Brain (organoid and tissue), 16 donors: ENCODE measurements at places on chromosomes 13 and 19.
A peak's percentile ranks its signal among the peaks of the same experiment; 100 is the strongest.

DNA sequence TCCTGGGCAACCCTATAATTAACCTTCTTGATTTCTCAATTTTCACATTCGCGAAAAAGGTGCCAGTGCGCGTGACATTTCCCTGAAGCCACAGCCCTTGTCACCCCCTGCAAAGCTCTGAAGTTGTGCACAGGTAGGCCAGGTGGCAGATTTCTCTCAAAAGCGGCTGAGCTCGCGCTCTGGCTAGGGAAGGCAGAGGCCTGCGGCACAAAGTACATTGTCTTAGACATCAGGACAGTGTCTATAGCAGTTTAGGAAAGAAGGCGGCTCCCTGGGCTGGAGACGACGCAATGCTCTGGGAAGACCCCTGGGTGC, 42.9 kb upstream of the ZNF14 start:
- DNase-seq: no peak

- peak; percentile 67 for DNase-seq
These were observed 21.8 kb downstream of the DCAF15 start for GRCh38 chr19:13974073-13974472.

- no peak for DNase-seq
These were observed 12.2 kb upstream of the HTR2A start for GRCh38 chr13:46909042-46909441.

GRCh38 chr13:65725006-65725405, 1505.1 kb downstream of the PCDH9 start:
- DNase-seq: peak; percentile 25

- DNase-seq: no peak
These were observed 186.3 kb downstream of the TDRD3 start for GRCh38 chr13:60583196-60583888.

- DNase-seq: peak; percentile 44
These were observed 43.1 kb downstream of the CEBPG start for GRCh38 chr19:33416307-33417215.

DNA sequence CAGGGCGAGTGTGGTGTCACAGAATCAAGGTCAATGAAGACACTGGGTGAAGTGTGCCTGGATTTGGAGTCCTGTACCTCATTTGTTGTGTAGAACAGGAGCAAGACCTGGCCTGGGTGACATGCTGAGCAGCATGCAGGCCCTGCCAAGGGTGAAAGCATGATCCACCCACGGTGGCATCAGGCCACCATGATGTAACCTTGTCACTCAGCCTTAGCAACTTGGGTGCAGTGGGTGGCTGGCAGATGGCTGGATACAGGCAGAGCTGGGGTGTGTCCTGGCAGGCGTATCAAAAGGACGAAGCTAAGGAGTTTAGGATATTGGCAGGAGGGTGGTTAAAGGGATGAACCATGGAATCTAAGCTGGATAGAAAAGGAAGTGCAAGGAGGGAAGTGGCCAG, 10.3 kb downstream of the THSD1 start:
- peak; percentile 26 for DNase-seq

GRCh38 chr13:103965506-103966243, 899.5 kb upstream of the SLC10A2 start:
- DNase-seq: no peak

- DNase-seq: peak; percentile 89
These were observed 20.8 kb upstream of the ZNF835 start for GRCh38 chr19:56692206-56692895.

DNA sequence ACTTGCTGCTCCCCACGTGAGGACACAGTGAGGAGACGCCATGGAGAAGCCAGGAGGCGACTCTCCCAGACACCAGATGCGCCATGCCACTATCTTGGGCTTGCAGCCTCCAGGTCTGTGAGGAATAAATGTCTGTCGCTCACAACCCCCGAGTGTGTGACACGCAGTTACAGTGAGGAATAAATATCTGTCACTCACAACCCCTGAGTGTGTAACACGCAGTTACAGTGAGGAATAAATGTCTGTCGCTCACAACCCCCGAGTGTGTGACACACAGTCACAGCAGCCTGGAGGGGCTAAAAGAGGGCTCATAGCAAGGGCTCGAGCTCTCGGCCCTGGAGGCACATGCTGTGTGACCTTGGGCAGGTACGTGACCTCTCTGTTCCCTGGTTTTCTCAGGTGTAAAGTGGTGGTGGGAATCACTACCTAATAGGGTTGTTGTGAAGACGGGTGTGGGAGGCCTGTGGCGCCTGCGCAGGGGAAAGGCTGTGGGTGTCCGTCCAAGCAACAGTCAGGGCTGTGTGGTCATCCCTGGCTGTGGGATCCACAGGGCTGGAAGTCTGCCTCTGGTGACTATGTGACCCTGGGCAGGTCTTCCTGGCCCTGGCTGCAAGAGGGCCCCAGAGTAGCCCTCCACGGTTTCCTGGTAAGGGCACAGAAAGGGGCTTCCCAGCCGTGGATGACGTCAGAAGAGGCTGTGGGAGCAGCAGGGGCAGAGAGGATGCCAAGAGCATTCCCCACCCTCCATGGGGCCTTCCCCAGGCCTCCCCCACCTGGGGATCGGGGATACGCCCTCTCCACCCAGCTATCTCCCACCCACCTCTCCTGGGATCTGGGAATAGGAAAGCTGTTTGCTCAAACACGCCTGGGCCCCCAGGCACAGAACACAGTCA, 77.7 kb downstream of the C1QTNF9 start:
- DNase-seq: no peak

DNA sequence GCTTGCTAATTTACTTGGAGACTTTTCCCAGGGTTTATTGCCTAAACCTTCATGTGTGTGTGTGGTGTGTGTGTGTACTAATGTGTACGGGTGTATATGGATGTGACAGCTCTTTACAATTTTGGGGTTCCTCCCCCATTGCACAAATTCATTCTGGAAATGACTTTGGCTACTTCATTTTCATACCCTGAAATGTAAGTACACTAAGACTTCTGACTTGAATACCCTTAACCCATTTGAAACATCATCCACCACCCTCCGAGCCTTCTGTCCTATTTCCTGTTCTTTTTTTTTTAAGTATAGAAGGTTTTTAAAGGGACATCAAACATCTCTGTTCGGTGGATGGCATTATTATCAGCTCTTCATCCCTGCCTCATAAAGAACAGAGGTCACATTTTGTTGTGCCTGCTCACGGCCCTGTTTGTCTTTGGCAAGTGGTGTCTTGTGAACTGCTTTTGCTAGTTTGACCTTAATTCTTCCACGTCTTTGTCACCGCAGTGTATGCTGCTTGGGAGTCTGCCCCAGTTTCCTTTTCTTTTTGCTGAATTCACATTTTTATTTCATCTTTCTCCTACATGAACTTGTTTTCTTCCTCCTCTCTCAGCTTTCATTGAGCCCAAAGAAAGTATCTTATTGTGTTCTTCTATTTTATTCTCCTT, 228.3 kb downstream of the FOXO1 start:
- DNase-seq: no peak

DNA sequence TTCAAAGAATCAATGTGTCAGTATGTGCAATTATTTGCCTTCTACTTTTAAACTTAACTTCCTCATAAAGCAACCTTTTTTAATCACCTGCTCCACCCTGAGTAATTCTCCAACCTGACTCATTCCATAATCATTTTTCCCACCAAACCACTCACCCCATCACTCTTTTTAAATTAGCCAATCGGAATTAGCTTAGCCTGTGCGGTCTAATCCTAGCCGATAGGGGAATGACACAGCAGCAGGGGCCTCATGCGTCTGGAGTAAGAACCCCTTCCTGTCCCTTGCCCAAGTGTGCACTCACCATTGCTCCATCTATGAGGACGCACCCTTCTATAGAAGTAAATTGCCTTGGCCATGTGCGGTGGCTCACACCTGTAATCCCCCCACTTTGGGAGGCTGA, 27.4 kb upstream of the ZNF83 start:
- no peak for DNase-seq

- no peak for DNase-seq
These were observed 545.1 kb downstream of the EFNB2 start for GRCh38 chr13:105990256-105990958.

DNA sequence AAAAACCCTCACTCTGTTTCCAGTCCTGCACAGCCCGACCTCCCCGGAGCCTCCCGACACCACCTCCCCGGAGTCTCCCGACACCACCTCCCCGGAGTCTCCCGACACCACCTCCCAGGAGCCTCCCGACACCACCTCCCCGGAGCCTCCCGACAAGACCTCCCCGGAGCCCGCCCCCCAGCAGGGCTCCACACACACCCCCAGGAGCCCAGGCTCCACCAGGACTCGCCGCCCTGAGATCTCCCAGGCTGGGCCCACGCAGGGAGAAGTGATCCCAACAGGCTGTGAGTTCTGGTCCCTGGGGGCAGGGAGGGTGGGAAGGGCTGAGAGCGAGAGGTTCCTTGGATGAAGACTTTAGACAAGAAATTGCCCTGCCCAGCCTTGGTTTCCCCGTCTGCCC, 5.4 kb downstream of the MADCAM1 start:
- no peak for DNase-seq

DNA sequence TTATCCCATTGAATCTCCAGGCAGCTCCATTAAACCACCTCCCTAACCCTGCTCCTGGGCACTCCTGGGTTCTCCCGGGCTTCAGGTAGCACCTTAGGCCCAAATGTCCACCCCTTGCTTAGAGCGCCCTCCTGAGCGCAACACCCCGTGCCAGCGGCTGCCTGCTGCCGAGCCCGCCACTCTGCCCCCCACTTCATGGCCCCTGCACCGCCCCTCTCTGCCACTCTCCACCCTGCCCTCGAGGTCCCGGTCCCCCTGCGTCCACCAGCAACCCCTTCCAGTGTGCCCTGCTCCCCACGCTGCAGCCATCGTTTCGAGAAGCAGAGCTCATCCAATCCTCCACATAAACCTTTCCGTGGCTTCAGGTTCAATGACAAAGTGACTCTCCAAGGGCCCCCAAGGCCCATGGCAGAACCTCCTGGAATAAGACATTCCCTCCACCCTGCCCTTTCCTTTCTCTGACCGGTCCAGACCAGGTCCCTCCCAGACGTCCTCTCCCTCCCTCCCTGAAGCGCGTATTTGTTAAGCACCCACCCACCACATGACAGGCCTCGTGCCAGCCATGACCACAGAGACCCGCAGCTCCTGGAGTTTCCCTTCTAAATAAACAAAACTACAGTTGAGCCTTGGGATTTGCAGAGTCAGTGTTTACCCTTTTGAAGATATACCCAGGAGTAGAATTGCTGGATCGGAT, 66.6 kb downstream of the ARHGEF18 start:
- no peak for DNase-seq

GRCh38 chr13:31947105-31947504, 84.5 kb upstream of the FRY start:
- no peak for DNase-seq

DNA sequence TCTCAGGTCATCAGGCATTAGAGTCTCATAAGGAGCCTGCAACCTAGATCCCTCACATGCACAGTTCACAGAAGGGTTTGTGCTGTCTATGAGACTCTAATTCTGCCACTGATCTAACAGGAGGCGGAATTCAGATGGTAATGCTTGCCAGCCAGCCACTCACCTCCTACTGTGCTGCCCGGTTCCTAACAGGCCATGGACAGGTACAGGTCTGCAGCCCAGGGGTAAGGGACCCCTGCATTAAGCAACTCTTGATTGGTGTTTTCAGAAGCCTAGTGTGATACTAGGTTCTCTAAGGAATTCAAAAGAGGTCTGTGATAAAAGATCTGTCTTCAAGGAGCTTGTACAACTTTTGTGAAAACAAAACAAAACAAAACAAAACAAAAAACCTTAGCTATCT, 31.1 kb downstream of the CAB39L start:
- no peak for DNase-seq

GRCh38 chr13:40187324-40187795, 479.1 kb downstream of the FOXO1 start:
- DNase-seq: peak; percentile 45

DNA sequence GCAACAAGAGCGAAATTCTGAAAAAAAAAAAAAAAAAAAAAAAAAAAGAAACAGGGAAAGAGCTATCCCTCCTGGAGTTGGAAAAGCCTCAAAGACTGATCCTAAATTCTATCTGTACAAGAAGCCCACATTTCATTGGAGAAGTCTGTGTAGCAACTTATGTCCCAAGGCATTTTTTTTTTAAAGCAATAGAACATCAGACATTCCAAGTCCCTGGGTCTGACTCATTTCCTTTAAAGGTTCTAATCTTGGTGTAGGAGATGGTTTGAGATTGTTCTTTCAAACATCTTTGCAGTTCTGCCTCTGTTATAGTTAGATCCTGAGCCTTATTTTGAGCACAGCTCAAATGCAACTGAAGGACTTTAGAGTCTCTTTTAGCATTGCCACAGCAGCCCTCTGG, 706.5 kb upstream of the MIR17HG start:
- DNase-seq: no peak

DNA sequence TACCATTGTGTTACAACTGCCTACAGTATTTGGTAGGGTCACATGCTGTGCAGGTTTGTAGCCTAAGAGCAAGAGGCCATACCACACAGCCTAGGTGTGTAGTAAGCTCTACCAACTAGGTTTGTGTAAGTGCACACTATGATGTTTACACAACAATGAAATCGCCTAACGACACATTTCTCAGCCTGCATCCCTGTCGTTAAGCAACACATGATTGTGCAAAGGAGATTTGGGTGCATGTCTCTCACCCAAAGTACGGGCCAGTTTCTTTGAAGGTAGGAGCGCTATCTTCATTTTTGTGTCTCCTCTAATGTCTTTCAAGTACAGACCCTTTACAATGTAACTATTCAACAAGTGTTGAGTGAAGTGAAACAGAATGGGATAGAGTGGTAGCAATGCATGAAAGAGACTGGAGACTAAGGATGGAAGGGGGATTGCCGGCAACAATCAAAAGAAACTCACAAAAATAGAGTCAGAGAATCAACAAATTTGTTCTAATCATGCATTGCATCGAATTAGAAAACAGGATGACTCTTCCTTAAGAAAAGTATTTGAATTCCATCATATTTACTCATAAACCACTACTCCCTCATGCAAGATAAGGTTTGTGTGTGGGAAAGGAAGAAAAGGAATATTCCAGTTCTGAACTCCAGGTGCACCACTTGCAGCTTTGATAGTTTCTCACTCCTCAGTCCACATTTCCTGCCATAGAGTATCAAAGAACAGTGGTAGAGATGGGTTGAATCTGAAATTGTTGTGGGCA, 60.2 kb upstream of the TNFRSF19 start:
- DNase-seq: no peak

DNA sequence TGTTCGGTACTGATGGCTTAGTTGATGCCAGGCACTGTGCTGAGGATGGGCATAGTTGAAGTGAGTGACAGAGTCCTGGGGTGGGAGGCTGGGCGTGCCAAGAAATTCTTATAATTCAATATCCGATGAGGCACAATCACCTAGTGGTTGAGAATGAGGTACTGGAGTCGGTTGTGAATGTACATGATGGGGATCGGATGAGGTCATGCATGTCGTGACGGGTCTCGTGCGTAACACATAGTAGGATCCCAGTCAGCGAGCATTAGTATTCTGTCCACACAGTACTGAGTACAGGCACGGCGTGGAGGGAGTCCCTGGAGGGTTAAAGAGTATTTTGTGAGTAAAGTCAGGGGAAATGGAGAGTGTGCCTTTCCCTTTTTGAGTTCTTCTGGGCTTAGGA, 2.8 kb downstream of the SAFB start:
- DNase-seq: no peak

DNA sequence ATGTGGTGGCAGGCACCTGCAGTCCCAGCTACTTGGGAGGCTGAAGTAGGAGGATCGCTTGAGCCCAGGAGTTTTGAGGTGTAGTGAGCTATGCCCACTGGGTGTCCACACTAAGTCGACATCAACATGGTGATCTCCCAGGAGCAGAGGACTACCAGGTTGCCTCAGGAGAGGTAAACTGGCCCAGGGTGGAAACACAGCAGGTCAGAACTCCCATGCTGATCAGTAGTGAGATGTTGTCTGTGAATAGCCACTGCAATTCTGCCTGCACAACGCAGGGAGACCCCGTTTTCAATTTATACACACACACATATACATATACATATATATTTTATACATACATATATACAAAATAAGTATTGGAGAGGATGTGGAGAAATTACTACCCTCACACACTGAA, 2.1 kb upstream of the ZNF224 start:
- no peak for DNase-seq
